ENCODE measurements at places on chromosomes 5 and 9.

DNA sequence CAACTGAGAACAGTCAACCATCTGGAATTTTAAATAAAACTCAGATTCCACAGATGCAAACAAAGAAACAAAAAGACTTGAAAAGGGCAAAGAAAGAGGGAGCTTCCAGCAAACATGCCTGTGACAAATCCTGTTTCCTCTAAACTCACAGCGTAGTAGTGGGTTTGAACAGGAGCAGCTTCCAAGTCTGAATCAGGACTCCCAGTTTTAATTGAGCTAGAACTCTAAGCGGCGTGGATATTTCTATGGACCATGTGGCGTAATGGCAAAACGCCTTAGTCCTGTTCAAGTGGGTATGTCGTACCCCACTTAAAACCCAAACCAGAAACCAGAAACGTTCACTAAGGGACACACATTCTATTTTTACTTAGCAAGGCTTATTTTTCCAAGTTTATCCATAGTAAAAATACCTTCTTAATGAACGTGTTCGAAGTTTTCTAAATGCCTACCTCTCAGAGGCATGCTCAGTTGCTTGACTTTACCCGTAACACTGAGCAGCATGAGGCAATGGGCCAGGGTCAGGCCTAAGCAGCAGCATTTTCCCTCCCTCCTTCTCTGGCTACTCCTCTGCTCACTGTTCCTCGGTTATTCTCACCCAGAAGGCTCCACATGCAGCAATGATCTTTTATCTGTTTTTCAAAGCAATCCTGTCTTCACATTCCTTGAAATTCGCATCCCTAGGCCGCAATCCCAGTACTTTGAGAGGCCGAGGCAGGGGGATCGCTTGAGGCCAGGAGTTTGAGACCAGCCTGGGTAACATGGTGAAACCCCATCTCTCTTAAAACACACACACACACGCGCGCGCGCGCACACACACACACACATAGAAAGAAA, 77.9 kb downstream of the FNBP1 start:
- DNase-seq, result peak; percentile 42

- DNase-seq, result no peak
Measured at GRCh38 chr9:69136779-69137178, 37.3 kb upstream of the TJP2 start.

GRCh38 chr9:117093891-117094844, 320.7 kb downstream of the ASTN2 start:
- no peak for DNase-seq

DNA sequence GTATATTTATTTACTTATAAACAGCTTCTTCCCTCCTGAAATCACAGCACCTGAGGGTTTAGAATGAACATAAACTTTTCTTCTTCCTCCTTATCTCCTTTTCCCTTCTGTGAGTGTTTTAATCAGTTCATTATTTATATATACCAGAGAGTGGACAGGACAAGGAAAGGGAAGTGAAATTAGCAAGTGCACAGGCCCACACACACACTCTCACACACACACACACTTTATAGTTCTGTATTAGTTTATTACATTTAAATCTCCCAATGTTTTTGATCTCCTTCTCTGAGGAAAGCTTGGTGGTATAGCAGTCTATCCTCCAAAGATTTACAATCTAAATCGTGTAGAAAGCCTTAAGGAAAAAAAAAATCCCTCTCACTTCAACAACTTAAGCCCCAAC, 353.5 kb downstream of the NDUFS4 start:
- no peak for DNase-seq

DNA sequence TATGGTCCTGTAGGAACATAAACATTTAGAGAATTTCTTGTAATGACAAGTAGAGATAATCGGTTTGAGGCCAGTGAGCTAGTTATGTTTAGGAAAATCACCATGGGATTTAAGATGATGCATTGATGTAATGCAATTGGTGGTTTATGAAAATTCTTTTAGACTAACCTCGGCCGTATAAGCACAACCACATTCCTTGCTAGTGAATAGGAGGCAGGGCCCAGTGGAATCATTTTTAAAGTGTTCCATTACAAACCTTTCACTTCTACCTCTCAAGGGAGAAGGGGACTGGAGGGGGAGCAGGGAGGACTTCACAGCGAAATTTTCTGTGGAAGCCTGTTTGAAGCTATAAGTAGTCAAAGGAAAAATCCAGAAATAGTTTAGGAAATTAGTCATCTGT, 71.8 kb upstream of the NFIL3 start:
- peak; percentile 94 for DNase-seq

DNA sequence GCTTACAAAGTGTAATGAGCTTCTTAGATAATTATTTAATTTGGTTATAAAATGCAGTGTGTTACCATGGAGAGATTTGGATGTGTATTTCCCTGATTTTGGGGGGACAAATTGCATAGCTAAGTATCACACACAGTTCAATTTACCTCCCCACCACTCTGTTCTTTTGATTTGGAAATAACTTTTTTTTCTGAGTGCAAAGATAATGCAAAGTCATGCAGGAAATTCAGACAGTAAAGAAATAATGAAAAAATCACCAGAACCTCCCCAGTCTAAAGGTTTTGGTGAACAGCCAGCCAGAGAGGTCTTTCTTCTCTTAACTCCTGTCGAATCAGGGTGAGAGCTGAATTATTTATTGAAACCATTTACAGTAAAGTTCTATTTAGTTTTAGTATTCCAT, 3.2 kb downstream of the ADGRV1 start:
- DNase-seq, result no peak

GRCh38 chr9:37574241-37574721, 1.9 kb downstream of the FBXO10 start:
- DNase-seq, result peak; percentile 47

DNA sequence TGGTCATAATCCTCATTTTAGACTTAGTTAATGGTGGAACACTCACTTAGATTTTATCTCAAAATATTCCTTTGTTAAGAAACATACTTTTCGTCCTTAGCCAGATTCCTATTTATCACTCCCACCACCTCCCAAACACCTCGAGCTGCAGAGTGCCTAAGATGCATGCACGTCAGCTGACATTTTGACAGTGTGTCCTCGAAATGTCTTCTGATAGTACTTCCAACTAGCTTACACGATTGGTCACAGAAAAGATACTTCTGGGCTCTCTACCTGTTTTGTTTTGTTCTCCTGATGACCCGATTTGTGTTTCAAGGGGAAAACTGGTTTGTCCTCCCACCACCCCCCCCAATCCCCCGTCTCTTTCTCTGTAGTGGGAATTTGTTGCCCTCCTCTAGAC, 230.1 kb downstream of the MAST4 start:
- DNase-seq, result no peak

- DNase-seq, result no peak
Measured at GRCh38 chr9:79357616-79358015, 214.1 kb upstream of the TLE4 start.

- no peak for DNase-seq
Measured at GRCh38 chr5:96459313-96460121, 26.5 kb upstream of the PCSK1 start.

DNA sequence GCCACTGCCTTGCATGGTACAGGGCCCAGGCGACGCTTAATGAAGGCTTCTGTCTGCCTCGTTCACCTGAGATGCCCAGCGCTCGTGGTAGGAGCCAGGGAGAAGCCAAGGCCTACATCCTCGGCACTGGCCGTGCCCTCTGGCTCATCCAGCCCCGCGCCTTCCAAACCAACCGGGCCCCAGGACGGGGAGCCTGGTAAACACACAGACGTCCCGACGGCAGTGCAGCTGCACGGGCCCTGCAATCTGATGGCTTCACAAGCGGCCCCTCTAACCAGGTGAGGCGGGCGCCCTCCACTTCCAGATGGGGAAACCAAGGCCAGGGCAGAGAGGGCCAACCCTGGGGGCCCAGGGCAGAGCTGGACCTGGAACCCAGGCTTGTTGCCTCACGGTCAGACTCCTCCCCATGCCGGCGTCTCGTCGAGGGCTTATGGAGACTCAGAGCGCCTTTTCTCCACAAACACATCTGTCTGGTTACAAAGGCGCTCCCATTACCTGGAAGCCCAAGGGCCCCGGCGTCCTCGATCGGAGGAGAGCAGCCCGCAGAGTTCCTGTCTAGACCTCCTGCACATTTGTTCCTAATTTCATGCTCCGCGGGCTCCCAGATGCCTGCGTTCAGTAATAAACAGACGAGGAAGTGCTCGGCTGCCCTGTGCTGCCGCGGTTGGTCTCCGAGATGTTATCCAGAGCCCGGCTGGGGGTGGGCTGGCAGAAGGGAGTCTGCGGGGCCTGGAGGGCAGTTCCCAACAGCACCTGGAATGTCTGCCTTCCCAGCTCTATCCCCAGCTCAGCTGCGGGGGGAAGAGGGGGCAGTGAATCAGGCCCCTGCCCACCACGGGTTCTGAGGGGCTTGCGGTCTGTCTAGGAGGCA, 23.5 kb downstream of the FAM163B start:
- DNase-seq, result no peak

DNA sequence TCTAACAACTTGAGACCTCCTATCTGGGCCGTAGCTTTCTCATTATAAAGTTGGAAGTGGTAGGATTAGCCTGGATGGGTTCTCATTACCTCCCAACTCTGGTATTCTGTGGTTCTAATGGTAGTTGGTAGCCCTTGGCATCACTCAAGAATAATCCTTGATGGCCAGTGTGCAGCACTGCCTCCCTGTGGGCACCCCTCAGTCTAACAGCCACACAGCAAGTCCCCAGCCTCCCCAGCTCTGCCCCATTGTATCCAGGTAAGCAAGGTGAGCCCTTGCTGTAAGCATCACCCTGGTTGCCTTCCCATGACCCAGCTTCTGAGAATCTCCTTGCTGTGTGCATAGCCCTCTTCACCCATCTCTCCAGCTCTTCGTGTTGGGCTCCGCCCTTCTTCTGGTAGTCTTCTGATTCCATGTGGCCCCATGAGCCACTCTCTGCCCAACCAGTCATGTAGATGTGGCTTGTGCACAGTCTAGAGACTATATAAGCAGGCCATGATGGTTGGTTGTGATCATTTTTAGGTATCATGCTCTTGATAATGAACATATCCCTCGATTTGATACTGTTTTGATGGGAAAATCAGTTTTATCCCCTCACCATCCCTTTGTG, 57.6 kb upstream of the GRHPR start:
- DNase-seq, result no peak

- no peak for DNase-seq
Measured at GRCh38 chr5:176560364-176560763, 11.2 kb downstream of the CDHR2 start.

GRCh38 chr9:14692470-14693250, 572 bp downstream of the ZDHHC21 start:
- DNase-seq, result no peak

All from brain microvascular endothelial cell (primary cell).